ENCODE measurements at places on chromosomes 7 and 10.

- DNase-seq, result no peak
Measured at GRCh38 chr7:124330731-124331407, 298.0 kb upstream of the TMEM229A start.

DNA sequence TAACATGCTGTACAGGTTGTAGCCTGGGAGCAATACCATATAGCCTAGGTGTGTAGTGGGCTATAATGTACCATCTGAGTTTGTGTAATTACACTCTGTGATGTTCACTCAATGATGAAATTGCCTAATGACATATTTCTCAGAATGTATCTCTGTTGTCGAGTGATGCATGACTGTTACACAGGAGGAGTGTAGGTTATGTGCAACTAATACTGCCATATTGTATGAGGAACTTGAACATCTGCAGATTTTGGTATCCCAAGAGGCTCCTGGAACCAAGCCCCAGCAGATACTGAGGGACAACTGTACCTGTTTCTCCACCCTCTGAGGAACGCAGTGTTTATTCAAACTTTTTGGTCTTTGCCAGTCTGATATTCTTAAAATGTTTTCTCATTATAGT lies 38.6 kb downstream of the NACAD start:
- DNase-seq, result no peak

- DNase-seq, result no peak
Measured at GRCh38 chr7:143936087-143937009, 1.3 kb downstream of the OR2F2 start.

DNA sequence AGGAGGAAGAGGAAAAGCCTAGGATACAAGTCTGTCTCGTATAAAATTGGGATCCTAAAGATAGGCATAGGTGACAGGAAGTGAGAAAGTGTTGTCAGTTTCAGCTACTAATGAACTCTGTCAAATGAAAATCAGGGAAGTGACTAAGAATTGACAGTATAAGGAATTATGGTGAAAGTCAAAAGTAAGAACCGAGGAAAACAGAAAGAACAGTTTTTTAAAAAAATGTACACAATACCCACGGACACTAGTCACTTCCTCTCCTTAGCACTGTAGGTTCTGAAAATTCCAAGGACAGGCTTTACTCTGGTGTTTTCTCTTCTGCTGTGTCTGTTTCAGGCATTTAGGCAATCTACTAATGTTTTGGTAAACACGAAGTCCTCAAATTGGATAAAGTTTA lies 42.3 kb downstream of the ATAD1 start:
- no peak for DNase-seq

- DNase-seq, result no peak
Measured at GRCh38 chr7:60017-60675, 132.2 kb upstream of the FAM20C start.

DNA sequence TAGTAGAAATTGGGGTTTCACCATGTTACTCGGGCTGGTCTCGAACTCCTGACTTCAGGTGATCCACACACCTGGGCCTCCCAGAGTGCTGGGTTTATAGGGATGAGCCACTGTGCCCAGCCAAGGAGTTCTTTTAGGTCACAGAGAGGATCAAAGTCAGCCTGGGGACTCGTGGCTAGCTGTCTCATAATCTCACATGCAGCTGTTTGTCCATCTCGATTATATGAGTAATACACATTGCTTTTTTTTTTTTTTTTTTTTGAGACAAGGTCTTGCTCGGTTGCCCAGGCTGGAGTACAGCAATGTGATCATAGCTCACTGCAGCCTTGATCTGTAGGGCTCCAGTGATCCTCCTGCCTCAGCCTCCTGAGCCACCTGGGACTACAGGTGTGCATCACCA lies 2.2 kb downstream of the IFT22 start:
- DNase-seq, result no peak

DNA sequence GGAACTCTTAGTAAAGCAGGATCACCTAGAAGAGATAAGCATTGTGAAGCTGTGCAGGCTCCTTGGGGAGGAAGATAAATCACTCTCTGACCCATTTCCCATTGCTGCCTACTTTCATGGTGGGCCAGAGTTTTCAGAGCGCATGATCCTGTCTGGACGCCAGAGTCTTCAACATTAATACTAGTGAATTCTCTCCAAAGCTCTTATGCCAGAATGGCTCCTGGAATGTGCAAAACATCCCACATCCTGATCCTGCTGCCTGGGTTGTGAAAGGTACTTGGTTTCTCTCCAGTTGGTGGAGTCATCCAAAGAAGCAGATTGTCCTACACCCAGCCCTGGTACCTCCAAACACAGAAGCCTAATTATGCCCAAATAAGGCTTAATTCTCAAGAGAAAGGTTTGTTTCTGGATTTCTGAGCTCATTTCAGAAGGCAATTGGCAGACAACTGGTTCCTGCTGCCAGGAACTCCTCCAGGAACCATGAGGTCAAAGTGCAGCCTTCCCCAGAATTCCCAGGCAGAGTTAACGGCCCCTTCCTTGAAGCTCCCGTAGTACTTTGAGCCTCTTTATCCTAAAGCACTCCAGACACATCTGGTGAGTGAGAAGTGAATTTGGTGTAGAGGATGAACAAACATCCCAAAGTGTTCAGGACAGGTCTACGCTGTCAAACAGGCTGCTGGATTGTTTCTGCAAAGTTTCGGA lies 495.2 kb downstream of the PLXNA4 start:
- no peak for DNase-seq

GRCh38 chr7:149729983-149730801 lies 43.2 kb downstream of the ZNF467 start:
- no peak for DNase-seq

- DNase-seq, result no peak
Measured at GRCh38 chr10:97690133-97690532, 3.1 kb upstream of the AVPI1 start.

DNA sequence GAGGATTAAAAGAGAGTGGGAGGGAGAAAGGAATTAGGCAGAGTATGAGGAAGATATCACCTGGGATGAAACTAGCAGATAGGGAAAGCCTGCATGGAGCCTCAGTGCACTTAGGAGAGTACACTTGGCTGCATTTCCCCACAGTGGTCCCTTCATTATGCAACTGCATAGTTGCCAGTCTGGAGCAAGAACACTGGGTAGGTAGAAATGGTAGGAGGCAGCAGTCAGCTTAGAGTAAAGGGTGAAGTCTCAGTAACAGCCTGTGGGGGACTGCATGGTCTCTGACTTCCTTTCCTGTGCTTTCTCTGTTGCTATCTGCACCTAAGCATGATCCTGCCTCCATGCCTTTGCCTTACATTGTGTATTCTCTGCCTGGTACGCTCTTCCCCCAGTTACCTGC lies 14.0 kb upstream of the PCGF5 start:
- no peak for DNase-seq

GRCh38 chr7:117019287-117019686 lies 66.0 kb downstream of the ST7 start:
- DNase-seq, result no peak

DNA sequence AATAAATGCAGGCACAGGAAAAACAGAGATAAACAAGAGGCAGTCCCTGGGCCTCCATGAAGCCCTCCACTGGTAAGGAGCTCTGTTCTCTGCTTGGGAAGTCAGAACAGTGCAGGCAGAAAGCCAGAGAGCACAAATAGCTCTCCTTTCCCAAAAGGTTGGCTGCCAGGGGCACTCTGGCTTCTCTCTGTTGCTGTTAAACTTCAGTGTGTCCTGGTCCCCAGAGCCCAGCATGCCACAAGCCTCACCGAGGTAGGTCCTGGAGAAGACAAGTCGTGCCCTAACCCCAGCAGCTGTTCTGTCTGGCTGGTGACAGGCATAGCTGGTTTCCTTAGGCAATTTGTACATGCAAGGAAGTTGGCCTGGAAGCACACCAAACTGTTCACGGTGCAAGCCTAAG lies 17.3 kb downstream of the SLC16A12 start:
- DNase-seq, result no peak

DNA sequence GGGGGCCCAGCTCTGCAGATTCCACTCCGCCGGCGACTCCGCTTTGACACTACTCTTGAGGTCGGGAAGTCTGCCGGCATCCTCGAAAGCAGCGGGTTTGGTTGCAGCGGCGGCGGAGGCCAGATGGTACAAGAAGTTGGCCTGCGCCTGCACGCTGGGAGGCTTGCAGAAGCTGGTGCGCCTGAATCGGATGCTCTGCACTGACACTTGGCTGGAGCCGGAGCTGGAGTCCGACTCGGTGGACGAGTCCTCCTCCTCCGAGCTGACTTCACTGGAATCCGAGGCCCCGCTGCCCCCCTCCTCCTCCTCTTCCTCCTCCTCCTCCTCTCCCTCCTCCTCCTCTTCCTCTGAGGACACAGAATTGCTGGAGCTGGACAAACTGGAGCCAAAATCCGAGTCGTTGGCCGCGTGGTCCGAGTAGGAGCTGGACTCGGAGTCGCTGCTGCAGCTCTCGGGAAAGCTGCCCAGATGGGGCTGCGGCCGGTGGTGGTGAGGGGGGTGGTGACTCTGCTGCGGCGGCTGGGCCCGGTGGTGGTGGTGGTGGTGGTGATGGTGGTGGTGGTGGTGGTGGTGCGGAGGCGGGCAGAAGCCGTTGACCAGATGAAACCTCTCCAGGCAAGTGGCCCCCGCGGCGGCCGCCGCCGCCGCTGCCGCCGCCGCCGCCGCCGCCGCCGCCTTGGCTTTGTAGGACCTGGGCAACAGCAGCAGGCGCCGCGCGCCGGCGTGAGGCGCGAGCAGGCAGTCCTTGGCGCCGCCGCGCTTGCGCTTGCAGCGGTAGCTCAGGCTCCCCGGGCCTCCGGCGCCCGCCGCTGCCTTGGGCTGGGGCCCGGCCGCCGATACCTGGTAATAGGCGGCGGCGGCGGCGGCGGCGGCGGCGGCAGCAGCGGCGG lies 9.0 kb downstream of the SKIDA1 start:
- DNase-seq, result no peak

- DNase-seq, result no peak
Measured at GRCh38 chr7:20745702-20746101, 41.0 kb downstream of the SP8 start.

- no peak for DNase-seq
Measured at GRCh38 chr7:149873970-149874643, 338 bp downstream of the ATP6V0E2 start.

DNA sequence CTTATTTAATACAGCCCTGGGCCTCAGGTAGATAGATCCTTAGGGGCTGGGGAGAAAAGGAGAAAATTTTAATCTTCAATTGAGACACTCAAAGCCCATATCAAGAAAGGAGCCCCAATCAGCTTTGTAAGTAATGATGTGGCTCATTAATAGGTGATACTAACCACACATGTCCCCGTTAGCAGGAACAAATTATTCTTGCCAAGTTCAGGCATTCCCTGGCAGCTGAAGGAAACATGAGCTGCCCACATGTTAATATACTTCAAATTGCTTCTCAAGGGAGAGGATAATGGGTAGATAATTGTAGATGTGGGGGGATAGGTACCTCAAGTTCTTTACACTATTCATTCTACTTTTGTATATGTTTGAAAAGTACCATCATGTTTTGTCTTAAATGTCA lies 14.5 kb downstream of the IFIT5 start:
- no peak for DNase-seq

DNA sequence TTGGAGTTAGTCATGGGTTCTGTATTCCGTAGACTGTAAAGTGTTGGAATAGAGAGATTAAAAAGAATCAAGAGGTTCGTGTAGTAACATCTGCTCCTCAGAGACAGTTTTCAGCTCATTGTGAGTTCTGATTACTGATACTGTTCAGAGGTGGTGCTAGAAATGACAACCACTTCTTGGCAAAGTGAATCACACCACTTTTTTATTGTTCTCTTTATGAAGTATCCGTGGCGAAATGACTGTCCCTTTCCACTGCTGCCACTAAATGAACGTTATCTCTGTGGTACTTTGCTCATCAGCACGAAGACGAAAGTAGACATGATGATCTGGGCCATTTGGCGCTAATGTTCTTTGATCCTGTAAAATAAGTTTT lies 860 bp downstream of the RPP30 start:
- DNase-seq, result no peak

GRCh38 chr10:113897693-113898618 lies 43.5 kb downstream of the NHLRC2 start:
- no peak for DNase-seq

DNA sequence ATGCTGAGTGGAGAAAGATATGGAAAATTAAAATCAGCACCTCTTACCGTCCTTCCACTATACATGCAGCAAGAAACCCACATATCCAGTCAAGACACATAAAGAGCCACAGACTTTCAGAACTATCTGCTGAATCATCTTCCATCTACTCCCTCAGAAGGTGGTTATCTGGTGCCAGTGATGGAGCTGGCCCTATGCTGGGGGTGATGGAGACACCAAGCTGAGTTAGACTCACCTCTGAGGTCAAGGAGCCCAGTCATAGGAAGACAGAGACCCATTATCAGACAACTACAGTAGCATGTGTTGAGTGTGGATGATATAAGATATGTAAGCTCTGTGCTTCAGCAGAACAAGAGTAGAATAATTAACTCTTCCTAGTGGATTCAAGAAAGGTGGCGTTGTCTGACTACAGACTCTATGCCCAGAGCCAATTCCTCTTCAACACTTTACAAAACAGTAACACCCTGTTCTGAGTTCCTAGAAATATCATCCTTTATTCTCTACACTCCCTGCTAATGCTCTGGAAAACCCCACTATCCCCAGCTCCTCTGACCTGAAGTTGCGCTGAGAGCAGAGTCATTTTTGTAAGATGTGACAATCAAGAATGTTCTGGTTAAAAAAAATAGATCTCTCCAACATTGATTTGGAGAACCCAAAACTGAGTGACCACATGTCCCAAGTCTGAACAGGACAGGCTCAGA lies 14.3 kb downstream of the CYP3A5 start:
- no peak for DNase-seq

GRCh38 chr7:149027055-149027454 lies 1.2 kb downstream of the PDIA4 start:
- no peak for DNase-seq

Measured in T-cell (primary cell).